Activated T-cell treated with anti-CD3 and anti-CD28 coated beads, Interleukin-2, amount 50 U/mL, for 1 hour (primary cell): ENCODE measurements at places on chromosomes 16 and 17.

- no peak for DNase-seq
Observed at GRCh38 chr16:22693638-22694340, 120.2 kb upstream of the HS3ST2 start.

DNA sequence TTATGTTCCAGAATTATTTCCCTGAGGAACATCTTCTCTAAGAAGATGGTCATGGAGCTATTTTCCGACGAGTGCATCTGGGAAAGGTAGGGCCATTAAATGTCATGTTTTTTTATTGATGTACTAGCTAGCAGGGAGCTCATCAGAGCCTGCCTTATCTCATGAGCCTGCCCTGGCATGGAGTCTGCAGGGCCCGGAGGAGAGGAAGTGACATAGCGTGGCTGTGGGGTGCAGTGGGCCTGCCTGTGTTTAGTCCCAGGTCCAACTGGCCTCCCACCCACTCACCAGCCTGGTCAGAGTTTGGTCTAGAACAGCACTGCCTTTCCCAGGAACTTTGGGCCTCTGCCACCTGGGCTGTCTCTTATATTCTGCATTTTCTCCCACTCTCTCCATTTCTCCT lies 389.8 kb downstream of the SNX29 start:
- DNase-seq: no peak

- DNase-seq: no peak
Observed at GRCh38 chr17:10125531-10126275, 72.7 kb downstream of the GAS7 start.

GRCh38 chr17:49365667-49366066 lies 3.6 kb upstream of the ZNF652 start:
- DNase-seq: peak; percentile 25

- DNase-seq: peak; percentile 44
Observed at GRCh38 chr17:31394544-31394943, 3.1 kb downstream of the RAB11FIP4 start.

- DNase-seq: no peak
Observed at GRCh38 chr16:9159839-9160550, 68.6 kb downstream of the HAPSTR1 start.

GRCh38 chr16:71524566-71525553 lies 1.4 kb upstream of the CHST4 start:
- no peak for DNase-seq

GRCh38 chr16:65305266-65305959 lies 183.6 kb upstream of the CDH11 start:
- no peak for DNase-seq

DNA sequence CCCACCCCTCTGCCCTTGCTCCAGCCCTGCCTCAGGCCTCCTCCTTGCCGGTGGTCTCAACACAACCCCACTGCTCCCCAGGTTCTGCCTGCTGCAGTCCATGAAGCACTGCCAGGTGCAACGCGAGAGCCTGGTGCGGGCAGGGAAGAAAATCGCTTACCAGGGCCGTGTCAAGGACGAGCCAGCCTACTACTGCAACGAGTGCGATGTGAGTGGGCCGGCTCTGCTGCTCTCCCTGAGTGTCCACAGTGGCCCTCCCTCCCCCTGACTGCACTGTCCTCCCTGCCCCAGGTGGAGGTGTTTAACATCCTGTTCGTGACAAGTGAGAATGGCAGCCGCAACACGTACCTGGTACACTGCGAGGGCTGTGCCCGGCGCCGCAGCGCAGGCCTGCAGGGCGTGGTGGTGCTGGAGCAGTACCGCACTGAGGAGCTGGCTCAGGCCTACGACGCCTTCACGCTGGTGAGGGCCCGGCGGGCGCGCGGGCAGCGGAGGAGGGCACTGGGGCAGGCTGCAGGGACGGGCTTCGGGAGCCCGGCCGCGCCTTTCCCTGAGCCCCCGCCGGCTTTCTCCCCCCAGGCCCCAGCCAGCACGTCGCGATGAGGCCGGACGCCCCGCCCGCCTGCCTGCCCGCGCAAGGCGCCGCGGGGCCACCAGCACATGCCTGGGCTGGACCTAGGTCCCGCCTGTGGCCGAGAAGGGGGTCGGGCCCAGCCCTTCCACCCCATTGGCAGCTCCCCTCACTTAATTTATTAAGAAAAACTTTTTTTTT lies 1.8 kb upstream of the TMEM88 start:
- peak; percentile 60 for DNase-seq

DNA sequence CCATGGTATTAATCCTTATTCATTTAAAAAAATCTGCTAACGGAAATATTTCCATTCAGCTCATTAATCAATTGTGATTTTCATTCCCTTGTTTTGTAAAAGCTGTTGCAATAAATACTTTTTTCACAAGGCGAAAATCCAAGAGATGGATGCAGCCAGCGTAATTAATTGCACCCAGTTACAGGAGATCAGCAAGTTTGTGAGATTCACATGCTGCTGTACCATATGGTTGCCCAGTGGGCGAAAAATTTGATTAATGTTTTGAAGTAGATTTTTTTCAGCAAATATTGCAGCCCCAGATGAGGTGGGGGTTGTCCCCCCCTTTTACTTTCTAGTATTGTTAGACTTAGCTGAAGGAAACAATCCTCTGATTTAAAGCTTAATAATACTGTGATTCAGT lies 186.6 kb downstream of the WWOX start:
- DNase-seq: no peak

DNA sequence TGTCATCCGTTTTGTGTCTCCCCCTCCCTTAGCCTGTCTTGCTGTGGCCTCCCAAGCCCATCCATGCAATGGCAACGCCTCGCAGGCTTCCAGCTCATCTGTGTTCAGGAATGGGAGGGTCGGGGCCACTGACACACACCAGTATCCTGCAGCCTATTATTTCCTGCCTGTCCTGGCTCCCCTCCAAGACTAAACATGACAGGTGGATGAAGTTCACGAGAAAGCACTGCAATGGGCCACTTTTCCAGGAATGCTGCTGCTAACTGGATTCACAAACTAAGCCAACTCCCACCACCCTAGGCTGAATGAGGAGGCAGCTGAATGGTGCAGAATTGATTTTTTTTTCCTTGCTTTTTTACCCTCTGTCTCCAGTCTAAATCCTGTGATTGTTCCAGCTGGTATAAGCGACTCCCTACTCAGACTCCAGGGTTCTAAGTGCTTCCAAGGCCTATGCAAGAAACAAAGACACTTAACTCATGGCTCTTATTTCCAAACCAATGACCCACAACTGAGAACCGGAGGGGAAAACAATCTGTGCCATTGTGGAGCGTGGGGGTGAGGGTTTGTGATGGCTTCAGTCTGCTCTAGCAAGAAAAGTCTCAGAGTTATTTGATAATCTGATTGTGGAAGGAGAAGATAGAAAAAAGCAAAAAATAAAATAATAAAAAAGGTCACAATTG lies 23.3 kb downstream of the TMEM100 start:
- no peak for DNase-seq

- DNase-seq: no peak
Observed at GRCh38 chr16:14553447-14553846, 76.6 kb downstream of the PARN start.

DNA sequence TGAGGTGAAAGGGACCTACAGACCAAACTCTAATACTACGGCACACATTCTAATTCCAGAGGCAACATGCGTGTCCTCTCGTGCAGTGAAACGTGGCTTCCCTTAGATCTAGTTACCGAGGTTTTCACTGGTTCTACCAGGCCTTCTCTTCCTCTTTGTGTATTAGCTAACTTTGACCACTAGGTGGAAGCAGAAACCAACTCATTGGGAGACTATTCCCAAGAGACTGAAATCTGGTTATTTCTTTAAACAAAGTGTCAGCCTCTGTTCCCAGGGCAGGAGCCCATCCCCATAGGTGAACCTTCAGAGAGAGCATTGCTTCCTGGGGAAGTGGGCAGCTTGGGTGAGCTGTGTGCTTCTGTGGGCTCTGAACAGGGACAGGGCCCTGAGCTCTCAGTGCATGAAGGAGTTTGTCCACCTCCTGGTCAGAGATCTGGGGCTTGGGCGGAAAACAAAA lies 19.7 kb upstream of the RCVRN start:
- DNase-seq: peak; percentile 19

- no peak for DNase-seq
Observed at GRCh38 chr16:63913290-63913689, 1208.6 kb downstream of the CDH11 start.

- DNase-seq: no peak
Observed at GRCh38 chr17:43327421-43327820, 71.4 kb upstream of the ARL4D start.

DNA sequence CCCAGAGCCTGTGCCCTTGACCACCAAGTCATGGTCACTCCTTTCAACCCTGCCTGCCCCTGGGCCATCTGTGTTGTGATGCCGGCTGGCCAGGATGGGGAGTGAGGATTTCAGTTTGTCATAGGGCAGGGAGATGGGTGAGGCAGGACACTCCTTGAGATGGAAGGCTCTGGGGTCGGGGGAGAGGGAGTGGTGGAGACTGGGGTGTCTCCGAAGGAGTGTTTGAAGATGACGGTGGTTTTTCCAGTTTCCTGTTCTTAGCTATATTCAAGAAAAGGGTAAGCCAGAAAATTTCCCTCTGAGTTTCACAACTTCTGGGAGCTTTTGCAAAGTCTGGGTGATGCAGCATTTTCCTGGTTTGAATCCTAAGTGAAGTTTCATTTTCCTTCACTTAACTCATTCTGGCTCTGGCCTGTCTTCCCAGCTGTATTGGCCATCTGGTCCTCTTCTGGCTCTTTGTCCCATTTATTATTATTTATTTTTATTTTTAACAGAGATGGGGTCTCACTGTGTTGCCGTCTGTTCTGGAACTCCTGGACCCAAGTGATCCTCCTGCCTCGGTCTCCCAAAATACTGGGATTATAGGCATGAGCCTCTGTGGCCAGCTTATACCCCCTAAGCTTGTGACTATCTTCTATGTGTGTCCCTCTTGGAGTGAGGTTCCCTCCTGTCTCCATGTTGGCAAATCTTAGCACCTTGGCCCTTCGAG lies 27.7 kb downstream of the ABCC1 start:
- no peak for DNase-seq

DNA sequence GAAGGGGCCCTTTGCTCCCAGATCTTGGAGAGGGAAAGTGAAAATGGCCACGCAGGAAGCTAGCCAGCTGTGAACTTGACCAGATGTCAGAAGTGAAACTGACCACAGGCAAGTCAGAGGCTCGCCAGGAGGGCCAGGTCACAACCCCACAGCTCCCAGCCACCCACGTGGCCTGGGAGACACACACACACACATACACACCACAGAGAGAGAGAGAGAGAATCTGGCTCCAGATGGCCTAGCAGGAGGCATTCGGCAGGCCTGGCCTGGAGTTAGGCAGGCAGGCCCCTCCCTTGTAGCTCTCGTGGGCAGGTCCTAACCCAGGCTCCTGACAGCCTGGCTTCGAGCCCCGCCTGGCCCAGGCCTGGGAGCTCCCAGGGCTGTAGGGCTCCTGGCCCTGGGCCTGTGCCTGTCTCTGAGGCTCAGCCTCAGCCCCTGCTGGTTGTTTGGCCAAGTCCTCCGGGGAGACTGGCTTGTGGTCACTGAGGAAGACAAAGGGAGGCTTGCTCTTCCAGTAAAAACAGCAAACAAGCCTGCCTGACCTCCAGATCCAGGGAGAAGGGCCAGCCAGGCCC lies 20.2 kb downstream of the NGFR start:
- no peak for DNase-seq

DNA sequence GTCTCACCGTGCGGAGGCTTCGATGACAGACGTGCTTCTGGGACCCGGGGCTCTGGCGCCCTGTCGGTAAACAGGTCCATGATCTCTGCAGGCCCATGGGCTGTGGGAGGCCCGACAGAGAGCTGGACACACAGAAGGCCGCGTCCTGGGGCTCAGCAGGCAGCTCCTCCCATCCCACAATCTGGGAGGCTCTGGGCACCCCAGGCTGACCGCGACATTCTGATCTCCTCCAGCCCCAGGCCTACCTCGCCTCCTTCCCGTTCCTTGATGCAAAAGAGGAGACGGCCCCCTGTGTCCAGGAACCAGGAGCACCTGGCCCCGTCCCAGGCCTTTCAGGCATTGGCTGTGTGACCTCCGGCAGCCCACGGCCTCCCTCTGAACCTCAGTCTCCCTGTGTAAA lies 23.3 kb downstream of the TRARG1 start:
- no peak for DNase-seq

- no peak for DNase-seq
Observed at GRCh38 chr17:78329263-78330059, 30.4 kb downstream of the SOCS3 start.

DNA sequence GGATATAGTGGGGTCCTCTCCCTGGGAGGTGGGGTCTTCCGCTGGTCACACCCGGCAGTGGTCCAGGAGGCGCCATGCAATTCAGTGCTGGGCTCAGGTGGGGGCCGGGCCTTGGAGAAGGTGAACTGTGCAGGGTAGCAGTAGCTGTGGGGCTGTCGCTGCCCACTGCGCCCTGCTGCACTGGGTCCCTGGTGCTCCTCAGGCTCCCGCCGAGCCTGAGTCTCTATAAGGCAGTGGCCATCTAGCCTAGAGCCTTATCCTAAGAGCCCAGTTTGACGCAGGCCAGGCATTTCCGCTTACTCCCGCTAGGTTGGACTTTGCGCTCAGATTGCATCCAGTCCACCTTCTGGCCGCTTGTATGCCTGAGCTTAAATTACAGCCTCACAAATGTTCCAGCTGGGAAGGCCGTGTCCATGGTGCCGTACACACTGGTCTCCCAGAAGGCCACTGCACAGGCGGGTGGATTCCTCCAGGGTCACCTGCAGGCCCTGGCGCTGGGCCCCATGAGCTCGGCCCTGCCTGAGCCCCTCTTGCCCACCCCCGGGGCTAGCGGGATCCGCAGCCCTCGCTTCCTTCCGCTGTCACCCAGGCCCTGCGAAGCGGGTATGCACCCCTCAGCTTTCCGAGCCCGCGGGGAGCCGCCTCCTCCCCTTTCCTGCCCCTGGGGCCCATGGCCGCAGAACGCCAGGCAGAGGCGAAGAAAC lies 1762.2 kb downstream of the TP53TG3F start:
- DNase-seq: no peak

DNA sequence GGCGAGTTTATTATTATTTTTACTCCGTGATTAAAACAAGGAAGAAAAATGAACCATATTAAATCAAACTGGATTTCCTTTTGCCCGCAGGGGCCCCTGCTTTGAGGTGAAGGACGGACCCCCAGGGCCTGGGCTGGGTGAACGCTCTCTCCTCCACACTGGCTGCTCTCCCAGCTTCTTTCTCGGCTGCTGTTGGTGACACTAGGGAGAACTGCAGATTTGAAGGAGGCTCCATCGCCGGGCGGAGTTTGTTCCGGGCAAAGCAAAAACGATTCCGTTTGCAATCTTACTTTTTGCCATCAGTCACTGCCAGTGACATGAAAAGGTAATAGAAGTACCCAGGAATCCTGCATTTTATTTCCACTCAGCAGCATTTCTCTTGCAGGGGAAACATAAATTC lies 221.6 kb upstream of the SDK2 start:
- no peak for DNase-seq

GRCh38 chr17:55416470-55417052 lies 5.1 kb downstream of the MMD start:
- no peak for DNase-seq

DNA sequence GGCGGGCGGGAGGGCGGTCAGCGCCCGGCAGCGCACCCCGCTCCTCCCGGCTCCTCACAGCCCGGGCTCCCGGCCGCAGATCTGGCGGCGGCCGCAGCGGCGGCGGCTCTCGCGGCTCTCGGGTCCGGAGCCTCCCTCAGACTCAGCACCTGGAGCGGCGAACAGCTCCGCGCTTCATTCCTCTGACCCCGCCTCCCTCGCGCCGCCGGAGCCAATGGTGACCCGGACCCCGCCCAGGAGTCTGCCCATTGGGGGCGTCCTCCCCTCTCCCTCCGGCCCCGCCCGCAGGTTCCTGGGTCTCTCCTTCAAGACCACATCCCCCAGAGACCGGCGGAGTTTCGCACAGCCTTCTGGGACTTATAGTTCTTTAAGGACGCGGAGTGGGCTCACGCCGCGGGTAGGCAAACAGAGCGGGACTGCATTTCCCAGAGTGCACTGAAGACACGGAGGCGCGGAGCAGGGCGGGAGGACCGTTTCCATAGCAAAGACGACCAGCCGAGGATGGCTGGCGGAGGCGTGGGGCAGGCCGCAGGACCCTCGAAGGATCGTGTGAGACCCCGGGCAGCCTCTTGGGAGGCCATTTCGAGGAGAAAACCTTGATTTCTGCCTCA lies at the start of gene SMPD3:
Gene SMPD3 (minus strand): TSS at position 149 of the 611 bp plus-strand sequence. CDS start 76,327 bp downstream, outside the sequence.
- DNase-seq: peak; percentile 97
